ENCODE measurements at places on chromosomes 13 and 19.

DNA sequence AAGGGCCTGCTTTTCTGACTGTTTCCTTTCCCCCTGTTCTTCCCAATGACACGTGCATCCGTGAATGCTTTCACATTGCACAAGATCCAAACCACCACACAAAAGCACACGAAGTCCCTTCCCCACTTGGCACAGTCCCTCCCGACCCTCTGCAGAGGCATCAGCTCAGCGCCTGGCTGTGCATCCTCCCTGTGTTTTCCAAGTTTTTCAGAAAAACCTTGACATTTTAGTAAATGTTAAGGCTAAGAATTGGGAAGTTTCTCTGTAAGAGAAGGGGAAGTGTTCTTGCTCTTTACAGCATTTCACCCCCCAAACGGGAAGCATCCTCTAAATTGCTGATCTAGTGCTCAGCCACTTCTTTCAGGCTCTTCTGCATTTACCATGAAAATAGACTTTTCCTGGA is 94.5 kb upstream of the TM9SF2 start:
- no peak for DNase-seq

DNA sequence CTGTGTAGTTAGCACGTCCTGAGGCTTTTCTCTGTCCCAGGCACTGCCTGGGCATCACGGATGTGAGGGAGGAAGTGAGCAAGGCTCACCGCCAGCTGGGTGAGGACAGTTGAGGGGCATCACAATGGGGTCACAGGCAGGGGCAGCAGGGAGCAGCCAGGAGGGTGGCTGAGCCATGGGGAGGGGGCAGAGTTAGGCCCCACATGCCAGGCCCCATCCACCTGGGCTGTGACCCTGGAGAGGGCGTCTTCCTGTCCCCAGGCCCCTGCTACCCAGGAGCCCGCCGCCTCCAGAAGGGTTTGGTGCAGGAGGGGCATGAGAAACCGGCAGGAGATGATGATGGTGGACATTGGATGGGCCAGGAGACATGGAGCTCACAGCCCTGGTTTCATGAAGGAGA is 56.8 kb upstream of the F7 start:
- DNase-seq = no peak

GRCh38 chr13:42445354-42445753 is 128.6 kb upstream of the TNFSF11 start:
- DNase-seq = no peak

DNA sequence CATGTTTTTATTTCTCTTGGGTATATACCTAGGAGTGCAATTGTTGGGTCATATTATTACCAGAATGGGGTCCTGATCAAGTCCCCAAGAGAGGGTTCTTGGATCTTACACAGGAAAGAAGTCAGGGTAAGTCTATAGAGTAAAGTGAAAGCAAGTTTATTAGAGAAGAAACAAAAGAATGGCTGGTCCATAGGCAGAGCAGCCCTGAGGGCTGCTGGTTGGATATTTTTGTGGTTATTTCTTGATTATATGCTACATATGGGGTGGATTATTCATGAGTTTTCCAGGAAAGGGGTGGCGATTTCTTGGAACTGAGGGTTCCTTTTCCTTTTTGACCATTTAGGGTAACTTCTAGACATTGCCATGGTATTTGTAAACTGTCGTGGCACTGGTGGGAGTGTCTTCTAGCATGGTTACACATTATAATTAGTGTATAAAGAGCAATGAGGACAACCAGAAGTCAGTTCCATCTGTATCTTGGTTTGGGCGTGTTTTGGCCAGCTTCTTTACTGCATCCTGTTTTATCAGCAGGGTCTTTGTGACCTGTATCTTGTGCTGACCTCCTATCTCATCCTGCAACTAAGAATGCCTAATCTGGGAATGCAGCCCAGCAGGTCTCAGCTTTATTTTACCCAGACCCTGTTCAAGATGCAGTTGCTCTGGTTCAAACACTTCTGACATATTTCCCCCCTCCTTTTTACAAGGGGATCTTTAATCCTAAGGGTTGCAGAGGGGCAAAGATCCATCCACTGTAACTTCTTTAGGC is 41.1 kb downstream of the CEACAM1 start:
- no peak for DNase-seq

DNA sequence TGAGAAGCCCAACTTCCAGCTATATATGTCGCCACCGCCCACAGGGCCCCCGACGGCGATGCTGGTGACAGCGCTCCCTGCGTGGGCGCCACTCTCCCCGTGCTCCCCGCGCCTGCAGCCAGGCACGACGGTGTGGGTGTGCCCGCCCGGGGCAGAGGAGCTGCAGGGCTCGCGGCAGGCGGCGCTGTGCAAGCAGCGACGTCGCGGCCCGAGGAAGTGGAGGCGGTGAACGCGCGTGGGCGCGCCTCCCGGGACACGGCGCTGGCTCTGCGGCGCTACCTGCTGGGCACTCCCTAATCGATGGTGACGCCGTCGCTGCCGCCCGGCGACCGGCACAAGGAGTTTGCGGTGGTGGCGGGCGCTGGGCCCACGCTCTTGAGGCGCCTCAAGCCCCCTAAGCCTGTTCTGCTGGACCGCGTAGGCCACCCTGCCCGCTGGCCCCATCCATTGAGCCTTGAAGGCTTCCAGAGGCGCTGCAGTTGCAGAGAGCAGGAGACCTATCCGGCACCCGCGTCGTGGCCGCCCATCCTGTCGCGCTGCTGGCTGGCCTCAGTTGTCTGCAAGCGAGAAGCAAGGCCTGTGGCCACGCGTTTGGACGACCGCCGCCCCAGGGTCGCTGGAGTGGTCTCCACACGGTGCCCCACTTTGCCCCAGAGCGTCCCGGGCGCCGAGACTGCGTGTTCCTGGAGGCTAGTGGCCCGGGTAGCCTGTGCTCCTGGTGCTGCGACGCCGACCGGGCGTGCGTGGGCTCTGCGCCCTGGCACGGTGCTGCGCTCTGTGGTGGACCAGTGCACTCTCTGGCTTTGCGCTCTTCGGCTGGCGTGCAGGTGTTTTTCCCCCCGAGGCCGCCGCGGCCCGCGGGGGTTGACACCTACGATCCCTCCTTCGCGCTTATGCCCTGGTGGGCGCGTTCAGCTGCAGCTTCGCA is 23.1 kb downstream of the LRFN3 start:
- no peak for DNase-seq

DNA sequence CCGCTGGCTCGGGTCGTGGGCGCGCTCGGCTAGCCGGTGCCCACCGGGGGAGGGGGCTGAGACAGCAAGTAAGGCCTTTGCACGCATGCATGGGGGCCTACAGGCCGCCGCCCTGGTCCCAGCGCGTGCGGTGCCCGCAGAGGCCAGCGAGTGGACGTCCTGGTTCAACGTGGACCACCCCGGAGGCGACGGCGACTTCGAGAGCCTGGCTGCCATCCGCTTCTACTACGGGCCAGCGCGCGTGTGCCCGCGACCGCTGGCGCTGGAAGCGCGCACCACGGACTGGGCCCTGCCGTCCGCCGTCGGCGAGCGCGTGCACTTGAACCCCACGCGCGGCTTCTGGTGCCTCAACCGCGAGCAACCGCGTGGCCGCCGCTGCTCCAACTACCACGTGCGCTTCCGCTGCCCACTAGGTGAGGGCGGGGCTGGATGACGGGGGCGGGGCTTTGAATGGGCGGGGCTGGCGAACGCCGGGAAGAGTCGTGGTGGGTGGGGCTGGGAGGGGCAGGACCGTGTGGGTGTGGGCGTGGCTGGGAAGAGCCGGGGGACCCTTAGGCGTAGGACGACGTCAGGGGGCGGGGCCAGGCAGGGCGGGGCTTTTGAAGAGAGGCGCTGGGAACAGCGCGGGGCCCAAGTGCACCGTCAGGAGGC is 2.1 kb downstream of the CILP2 start:
- no peak for DNase-seq

GRCh38 chr13:60164234-60164889 is 634 bp upstream of the DIAPH3 start:
- no peak for DNase-seq

DNA sequence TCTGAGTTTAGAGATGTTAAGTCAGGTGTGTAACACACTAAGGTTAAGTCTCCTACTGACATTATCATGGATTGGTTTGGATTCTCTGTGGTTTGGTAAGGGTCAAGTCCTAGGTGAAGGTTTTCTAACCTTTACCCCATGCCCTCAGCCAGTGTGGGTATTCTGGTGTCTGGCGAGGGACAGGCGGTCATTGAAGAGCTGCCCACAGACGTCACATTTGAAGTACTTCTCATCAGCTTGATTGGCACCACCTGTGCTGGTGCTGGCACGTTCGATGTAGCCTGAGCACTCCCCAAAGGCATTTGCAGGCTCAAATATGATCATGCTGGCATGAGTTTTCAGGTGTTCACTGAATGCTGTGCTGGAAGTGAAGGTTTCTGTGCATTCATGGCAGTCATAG is 27.0 kb downstream of the PEG3 start:
- DNase-seq = no peak

DNA sequence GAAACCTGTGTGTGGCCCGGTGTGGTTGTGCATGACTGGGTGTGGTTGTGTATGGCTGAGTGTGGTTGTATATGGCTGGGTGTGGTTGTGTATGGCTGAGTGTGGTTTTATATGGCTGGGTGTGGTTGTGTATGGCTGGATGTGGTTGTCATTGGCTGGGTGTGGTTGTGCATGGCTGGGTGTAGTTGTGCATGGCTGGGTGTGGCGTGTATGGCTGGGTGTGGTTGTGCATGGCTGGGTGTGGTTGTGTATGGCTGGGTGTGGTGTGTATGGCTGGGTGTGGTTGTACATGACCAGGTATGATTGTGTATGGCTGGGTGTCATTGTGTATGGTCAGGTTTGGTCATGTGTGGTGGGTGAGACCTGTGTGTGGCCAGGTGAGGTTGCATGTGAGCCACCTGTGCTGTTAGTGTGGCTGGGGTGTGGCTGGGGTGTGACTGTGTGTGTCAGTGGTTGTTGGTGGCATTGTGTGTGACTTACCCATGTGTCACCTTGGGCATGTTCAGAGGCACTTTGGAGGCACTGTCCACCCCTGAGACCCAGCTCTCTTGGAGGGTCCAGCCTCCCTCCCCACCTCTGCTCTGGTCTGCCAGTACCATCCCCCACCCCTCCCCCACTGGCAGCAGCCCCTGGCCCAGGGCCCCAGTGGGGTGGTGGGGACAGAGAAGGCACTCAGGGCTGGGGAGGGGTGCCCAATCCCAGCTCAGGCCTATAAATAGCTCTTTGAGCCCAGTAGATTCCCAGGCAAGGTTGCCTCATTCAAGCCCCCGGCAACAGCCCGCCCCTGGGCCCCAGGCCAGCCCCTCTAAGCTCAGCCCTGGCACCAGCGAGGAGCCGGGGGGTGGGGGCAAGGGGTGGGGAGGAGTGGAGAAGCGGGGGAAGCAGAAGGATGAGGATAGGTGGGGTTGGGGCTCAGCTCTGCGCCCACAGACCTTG is 3.9 kb upstream of the NCAN start:
- no peak for DNase-seq

Measured in tibial nerve (tissue), 4 donors.